ENCODE measurements at places on chromosomes 4 and X.

- DNase-seq = no peak
These were observed 57.4 kb downstream of the PJA1 start for GRCh38 chrX:69107747-69108401.

- no peak for DNase-seq
These were observed 46.1 kb upstream of the HCCS start for GRCh38 chrX:11064851-11065600.

DNA sequence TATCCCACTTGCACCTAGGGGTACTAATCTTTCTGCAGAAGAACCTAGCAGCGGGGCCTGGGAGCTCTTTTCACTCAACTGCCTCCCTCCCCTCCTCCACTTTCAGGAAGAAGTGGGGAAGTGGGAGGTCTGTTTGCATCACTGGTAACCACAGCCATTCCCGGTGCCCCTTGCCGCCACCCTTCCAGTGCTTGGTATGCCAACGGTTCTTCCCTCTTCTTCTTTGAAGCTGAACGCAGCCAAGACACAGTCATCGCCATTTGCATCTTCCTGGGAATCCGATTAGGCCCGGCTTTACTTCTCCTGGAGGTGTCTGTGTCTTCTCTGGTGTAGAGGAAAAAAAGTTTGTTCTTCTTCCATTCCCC, 47.2 kb upstream of the RBPJ start:
- DNase-seq = no peak

GRCh38 chrX:47175588-47175980, 18.0 kb upstream of the UBA1 start:
- no peak for DNase-seq

DNA sequence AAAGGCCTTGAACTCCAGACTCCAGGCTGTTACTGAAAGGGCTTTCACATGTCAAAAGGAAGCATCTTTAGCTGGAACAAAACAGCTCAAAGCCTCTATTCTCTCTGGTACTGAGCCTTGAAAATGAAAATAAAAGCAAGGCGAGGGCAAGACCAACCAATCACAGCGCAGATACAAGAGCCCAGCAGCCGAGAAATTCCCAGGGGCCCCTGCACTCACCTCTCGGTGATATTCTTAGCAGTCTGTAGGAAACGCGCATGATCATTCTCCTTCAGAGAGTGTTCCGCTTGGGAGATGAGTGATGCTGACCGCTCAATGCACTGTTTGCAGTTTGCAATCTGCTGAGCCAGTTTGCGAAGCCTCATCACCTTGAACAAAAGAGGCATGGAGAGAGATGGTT, 138.1 kb downstream of the MID1 start:
- DNase-seq = no peak

DNA sequence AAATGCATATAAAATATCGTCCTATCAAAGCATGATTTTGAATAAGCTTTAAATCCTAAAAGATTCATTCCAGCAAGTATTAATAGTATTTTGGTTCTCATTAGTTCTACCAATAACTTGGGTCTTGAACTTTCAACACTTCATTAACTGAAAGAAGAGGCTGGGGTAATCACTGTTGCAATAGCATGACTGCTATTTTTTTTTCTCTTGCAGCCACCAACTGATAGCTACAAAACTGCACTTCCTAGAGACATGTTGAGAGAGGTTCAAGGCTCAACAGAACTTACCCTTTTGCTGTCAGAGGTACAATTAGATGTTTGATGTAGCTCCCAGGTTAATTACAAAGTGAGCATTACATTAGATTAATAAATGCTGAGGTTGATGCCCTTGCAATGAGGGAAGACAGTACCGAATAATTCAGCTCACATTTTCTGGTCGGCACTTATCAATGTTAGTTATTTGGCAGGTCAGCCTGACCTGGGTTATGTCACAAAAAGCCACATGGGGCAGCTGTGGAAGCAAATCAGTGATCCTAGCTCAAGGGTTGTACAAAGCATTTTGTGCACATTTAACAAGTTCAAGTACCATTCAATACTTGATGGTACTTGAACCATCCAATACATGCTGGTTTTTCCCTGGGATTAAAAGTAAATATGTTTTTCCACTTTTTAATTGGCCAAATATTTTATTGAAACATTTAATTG, 29.9 kb upstream of the TET2 start:
- DNase-seq = no peak

GRCh38 chrX:40415675-40416074, 165.1 kb upstream of the ATP6AP2 start:
- no peak for DNase-seq

- DNase-seq = no peak
These were observed 289.5 kb upstream of the PPARGC1A start for GRCh38 chr4:24179201-24179840.

DNA sequence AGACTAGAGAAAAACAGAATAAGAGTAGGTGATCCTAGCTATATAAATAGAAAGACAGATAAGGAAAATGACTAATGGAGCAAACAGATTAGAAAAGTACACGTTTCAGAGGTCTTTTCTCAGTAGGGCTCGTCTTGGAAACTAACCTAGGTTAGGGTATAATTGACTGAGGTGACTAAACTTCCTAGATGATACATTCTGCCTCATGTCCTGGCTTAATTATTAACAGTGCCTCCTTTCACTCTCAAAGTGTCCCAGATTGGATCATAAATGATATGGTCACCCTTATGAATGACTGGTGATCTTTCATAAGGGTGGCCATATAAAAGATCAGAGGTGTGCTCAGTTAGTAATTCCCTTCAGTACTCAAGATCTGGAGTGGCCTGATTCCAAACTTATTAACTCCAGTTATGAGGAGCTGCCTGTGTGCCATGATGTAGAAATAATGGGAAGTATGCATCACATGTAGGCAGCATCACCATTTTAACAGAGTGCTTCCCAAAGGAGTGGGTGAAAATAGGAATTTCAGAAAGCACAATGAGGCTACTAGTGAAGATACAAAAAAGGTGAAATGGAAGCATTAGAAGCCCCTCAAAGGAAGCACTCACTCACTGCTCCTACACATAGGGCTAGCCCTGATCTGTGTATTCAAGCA, 14.7 kb upstream of the GRIA3 start:
- DNase-seq = no peak

DNA sequence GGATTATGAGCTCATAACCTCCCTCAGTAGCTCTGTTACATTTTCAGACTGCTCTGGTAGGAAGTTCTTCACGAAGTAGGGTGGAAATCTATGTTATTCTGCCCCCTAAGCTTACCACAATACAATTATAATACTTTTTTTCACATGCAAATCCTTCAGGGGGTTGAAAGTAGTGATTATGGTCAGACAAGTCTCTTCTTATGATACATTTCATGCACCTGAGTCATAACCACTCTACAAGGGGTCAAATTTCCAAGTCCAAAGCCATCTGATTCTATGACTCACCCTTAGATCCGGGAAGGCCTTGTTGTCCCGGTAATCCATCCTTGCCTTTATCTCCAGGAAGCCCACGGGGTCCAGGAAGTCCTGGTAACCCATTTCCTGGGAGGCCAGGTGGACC, 95.2 kb downstream of the ATG4A start:
- no peak for DNase-seq

- DNase-seq = no peak
These were observed 61.8 kb upstream of the CITED1 start for GRCh38 chrX:72367516-72367915.

DNA sequence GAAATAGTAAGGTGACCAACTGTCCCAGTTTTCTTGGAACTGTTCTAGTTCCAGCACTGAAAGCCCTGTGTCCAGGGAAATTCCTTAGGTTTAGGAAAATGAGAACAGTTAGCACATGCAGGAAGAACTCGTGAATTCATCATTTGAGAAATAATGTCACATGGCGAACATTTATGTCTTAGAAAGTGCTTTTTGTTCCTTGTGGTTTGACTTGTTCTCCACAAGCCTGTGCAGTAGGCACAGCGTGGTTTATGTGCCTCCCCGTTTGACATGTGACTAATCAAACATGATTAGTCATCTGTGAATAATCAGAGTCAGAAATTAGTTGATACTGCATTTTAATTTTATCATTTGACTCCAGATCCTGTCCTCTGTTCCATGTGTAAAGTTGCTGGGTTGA, 556.0 kb upstream of the CPEB2 start:
- no peak for DNase-seq

- no peak for DNase-seq
These were observed 155.2 kb downstream of the ZNF330 start for GRCh38 chr4:141375855-141376254.

DNA sequence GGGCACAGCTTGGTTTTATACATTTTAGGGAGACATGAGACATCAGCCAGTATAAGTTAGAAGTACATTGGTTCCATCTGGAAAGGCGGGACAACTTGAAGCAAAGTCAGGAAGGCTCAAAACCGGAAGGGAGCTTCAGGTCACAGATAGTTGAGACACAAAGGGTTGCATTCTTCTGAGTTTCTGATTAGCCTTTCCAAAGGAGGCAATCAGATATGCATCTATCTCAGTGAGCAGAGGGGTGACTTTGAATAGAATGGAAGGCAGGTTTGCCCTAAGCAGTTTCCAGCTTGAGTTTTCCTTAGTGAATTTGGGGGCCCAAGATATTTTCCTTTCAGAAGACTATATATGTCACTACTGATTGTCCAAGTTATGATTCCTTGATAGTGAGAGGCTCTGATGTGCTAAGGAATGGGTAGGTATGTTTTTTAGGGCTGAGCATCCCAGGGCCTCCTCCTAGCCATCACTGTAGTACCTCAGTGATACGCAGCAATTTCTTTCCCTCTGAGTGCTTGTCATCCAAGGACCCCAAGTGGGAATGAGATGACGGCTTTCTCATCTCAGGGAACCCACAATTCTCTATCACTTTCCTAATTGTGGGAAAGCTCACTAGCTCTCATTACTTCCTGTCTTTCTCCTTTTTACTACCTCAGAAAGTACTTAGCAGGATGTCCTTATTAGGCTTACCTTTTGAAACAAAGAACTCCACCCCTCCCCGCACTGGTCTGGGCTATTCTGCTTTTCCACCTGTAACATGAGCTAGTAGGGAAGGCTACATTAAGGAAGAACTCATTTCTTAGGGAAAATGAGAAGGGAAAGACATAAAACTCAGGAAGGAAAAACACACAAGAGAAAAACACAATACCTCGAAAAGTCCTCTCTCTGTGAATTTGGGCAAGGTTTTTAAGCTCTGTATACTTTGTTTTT, 632.7 kb downstream of the RAPGEF2 start:
- DNase-seq = no peak

DNA sequence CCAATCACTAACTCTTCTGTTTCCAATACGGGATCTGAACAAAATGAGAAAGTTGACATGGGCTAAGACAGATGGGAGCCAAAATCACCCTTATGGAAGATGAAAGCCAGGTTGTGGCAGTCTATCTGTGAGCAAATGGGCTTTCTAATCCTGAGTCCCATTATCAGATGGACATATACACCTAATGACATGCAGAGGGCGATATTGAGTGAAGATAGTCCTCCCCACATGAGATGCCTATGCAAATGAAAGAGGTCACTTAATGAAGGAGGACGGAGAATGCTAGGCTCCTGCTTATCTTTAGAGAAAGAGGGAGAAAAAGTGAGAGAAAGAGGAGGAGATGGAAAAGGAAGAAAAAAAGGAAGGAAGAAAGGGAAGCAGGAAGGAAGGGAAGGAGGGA, 547.5 kb downstream of the NLGN4X start:
- DNase-seq = no peak

GRCh38 chr4:7981738-7982394, 42.2 kb upstream of the AFAP1 start:
- DNase-seq = no peak

DNA sequence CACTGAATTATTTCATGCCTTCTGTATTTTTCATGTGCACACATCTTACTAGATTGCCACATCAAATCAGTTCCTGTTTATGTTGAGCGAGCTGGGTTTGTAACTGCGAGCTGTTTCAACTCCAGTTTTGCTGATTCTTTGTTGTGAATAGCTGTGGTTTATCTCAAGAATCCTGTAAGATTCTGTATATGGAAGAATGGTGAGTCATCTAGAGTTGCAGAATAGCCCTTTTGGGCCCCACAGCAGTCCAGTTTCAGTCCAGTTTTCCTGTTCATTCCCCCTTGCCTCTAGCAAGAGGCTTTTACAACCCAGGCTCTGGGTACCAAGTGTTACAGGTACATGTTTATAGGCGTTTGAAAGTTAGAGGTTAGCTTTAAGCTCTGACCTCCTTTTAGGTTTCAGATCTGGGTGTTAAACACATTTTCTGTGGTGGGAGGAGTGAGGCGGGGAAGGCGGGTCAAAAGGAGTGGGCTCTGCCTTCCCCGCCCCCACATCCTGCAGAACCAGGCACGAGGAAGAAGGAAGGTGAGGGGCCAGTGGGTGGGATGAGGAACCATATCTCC, 32.7 kb downstream of the TBC1D14 start:
- no peak for DNase-seq

- no peak for DNase-seq
These were observed 33.8 kb downstream of the CRLF2 start for GRCh38 chrX:1178580-1179057.

- no peak for DNase-seq
These were observed 637.5 kb upstream of the SLIT2 start for GRCh38 chr4:19614171-19614570.

Measured in stimulated activated CD4-positive, alpha-beta T cell treated with anti-CD3 and anti-CD28 coated beads, TNF-alpha, amount 100 ng/mL, for 4 hours (primary cell).